ENCODE measurements at places on chromosomes 5 and 9.

DNA sequence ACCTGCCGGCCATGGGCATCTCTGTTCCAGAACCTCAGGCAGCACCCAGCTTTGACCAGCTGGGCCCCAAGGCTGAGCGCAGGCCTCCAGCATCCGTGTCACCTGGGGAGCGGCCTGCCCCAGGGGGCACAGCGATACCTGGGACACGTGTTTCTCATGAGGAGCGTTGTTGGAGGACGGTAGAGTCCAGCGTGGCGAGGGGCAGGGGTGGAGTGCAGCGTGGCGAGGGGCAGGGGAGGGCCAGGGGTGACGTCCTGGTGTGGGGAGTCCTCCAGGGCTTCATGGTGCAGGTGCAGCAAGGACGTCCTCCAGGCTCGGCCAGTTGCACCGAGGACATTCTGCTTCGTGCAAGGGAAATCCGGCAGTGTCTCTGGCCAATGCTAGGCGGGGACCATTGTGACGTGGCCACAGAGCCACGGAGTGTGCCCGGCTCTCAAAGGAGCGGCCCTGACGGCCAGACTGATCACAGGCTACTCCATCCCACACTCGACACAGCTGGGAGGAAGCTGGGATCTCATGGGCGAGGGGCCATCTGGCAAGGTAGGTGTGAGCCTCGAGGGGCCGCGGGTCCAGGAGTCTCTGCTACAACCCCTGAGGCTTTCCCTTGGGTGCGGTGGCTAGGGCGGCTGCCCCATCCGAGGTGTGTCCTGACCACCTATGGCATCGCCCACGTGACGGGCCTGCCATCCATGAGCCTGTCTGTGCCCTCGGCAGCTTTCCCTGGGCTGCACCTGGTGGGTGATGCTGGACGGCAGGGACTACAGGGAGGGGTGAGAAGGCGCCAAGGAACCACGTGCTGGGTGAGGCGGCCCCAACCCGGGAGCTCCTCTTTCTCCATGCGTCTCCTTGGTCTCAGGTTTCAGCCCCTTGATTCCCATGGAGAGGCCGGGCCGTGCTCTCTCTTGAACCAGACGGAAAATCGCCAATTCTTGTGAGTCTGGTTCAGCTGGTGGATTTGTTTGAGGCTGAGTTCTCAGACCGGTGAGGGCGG is 33.8 kb downstream of the SLC9A3 start:
- no peak for DNase-seq

DNA sequence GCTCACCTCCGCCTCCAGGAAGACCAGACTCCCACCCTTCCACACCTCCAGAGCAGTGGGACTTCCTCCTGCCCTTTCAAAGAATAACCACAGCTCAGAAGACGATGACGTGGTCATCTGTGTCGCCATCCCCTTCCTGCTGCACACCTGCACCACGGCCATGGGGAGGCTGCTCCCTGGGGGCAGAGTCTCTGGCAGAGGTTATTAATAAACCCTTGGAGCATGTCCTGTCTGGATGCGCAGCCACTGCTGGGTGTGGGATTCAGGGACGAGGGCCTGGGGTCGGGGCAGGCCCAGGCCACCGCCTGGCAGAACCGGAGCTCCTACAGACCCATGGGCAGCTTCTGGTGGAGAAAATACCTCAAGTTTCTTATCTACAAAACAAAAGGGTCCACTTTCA is 5.0 kb downstream of the PAEP start:
- DNase-seq = no peak

GRCh38 chr9:470552-471194 is 256.0 kb downstream of the DOCK8 start:
- DNase-seq = no peak

DNA sequence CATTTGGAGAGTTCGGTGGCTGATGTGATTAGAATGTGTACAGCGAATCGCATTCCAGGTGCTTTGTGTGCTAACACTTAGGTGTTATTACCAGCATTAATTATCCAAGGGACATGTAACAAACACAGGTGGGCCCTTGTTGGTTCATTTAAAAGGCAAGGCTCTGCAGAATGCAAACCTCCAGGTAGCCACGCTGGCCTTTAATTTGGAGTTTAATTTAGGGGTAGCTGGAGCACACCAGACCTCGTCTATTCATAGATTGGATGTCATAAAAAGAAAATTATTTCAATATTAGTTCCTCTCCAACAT is 191.1 kb downstream of the MAT2B start:
- DNase-seq = no peak

GRCh38 chr9:114928136-114928535 is 2.3 kb downstream of the TNFSF8 start:
- no peak for DNase-seq

GRCh38 chr5:154776167-154776566 is 21.0 kb downstream of the LARP1 start:
- DNase-seq = no peak

DNA sequence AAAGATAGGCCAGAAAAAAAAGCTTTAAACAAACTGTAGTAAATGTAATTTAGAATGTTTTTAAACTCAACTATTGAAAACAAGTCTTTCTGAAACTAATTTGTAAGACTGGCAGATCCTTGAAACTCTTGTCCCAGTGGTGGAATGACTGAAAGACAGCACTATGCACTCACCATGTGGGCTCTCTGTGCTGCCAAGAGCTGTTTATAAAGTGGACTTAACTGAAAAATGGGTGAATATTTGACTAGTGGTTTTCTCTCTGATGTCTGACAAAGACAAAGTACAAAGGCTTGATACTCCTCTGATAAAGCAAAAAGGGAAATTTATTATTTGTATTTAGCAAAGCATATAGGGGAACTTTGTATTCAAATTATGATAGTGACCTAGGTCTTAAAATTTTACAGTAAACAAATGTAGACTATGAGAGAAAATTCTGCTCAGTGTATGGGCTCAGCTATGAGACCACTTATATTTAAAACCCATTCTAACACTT is 635.4 kb downstream of the NR2F1-AS1 start:
- DNase-seq = no peak

DNA sequence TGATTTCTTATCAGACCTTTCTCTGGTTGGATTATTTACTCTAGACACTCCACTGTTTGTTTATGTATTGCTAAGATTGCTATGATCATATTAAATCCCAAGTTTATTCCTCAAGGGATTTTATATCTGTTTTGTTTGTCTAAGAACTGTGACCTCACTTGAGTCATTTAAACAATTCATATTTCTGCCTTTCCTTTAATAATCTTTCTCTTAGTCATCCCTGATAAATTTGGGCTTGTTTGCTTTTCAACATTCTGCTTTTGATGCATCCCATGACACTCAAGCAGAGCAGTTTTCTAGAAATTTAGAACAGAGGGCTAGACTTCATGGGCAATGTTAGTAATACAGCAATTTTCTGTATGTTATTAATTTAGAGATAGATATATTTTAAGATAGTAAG is 231.6 kb upstream of the TNC start:
- no peak for DNase-seq

DNA sequence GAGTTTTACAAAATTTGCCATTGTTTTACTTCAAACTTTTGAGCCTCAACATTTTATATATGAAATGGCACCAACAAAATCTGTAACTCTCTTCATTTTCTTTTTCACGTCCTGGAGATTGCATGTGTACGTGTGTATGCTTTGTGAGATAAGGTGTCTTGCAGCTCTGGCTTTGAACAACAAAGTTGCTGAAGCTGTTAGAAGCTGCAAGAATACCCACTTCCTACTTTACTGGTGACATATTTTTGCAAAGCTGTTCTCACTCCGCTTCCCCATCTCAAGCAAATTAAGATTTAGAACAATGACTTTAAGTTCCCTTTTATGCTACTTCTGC is 41.8 kb downstream of the FYB1 start:
- no peak for DNase-seq

DNA sequence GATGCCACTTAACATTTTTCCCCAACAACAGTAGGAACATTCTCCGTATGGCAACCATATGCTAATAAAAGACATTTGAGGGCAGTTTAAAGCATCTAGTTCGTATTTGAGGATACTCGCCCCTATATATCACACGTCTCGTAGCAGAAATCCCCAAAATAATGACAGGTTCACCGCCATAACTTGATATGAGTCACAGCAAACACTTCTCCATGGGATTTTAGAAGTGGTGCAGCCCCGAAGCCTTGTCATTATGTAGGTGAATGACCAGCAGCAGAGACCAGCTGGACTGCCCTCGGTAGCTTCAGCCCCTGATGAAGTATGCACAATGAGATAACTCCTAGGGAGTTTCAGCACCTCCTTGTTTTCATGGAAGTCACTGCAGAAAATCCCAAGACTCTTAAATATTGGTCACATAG is 2.0 kb downstream of the CTNND2 start:
- DNase-seq = no peak

DNA sequence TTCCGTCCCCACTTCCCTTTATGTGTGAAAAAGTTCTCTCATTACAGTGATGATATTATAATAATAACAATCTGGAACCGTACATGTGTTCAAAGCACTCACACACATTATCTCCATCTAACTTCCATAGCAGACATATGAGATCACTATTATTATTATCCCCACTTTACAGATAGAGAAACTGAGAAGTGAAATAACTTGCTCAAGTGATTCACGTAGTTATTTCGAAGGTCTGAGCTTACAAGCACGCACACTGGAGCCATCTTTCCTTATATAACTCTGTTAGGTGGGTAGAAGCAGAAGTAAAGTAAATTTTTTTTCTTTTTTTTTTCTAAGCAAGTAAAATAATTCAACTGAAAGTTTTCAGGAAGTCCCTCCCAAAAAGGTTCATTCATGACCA is 62.9 kb upstream of the PTGER4 start:
- no peak for DNase-seq

DNA sequence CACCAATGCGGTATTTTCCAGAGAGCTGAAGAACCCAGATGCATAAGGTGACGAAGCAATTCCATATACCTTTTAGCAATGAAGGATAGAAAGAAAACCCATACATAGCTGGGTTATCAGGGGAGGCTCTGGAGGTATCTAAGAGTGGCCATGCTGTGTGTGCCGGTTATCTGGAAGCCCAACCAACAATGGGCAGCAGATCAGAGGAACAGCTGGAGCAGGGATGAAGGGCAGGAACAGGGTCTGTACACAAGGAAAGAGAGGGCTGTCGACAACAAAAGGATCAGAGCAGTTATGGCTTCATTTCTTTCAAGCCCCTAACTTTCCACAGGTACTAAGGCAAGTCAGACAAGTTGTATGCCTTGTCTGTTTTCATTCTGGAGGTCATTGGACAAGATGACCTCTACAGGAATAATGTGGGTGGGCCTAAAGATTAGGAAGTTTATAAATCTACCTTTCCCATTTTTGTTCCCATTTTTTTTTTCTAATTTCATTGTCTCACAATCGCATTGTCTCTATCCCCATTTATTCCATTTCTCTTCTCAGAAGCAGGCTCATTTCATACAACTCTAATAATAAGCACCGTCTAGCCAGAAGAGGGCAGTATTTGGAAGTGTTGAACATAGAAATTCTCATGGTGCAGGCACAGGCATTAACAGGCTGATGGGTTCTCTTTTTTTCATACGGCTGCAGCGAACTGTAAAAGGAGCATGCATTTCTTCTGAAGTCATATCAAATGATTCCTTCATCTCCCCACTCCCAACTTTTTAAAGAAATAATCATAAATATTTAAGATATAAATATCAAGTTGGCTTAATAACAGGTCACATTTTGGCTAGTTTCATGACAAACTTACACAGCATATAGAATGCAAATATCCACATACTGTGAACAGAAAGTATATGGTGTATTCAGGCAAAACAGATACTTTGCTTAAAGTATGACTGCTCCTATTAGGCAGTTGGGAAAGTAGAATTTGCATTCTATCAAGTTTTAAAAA is 63.5 kb downstream of the ZNF474 start:
- DNase-seq = no peak

- no peak for DNase-seq
These were observed 132.3 kb downstream of the ZNF608 start for GRCh38 chr5:124614105-124614504.

GRCh38 chr5:138732933-138733332 is 20.3 kb upstream of the CTNNA1 start:
- no peak for DNase-seq

GRCh38 chr9:115107701-115108100 is 10.3 kb downstream of the TNC start:
- no peak for DNase-seq

- no peak for DNase-seq
These were observed 225.9 kb downstream of the RFX3 start for GRCh38 chr9:3299872-3300271.

DNA sequence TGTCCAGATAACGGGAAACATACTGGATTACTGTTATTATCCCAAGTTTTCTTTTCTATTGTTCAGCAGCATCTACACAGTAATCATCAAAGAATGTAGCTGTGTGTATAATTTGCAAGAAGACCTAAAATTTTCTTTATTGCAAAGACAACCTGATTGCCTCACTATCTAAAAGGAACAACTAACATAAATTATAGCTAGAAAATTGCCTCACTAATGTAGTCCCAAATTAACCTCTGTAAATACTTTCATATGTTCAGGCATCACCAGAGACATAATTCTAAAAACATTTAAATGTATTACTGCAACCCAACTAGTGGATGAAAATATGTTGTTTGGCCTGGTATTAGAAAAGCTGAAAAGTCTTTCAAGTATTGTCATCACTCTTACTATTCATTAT is 275.4 kb downstream of the CDH12 start:
- no peak for DNase-seq

DNA sequence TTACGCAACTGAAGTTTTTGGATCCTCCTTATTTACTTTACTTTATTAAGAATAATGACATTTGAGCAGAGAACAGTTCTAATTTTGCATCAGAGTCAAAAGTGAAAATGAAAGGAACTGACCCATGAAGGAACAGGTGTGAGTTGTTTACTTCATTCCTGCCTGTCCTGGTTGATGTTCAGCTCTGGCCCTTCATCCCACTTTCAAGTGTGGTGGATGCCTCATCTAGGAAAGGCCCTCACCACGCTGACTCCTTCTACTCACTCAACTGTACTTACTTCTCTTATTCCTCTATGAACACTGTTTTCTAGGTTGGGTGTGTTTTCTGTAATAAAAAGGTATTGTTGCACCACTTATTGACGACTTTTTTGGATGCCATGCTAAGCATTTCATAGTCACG is 61.8 kb upstream of the PLEKHG4B start:
- DNase-seq = no peak

Data from stimulated activated CD8-positive, alpha-beta memory T cell treated with anti-CD3 and anti-CD28 coated beads, Interleukin-7, amount 100 ng/mL, for 1 hour (primary cell).